Cerebellar cortex (tissue), 1 donor: ENCODE measurements at places on chromosomes 7 and 10.

DNA sequence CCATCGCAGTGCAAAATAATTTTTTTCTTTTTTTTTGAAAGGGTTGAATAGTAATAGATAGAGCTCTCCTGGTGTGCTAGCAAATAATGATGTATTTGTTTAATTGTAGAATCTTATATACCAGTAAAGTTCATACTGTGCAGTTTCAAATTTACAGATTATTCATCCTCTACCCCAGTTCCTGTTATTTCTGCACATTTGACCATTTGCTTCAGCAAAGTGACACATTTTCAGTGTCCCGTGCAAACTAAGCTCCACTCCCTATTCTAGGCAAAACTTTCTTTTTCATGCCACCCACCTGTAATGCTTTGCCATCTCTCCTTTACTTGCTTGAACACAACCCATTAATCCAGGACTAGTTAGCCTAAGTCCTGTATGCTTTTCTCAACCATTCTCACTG lies 43.0 kb downstream of the SHOC2 start:
- no peak for DNase-seq

DNA sequence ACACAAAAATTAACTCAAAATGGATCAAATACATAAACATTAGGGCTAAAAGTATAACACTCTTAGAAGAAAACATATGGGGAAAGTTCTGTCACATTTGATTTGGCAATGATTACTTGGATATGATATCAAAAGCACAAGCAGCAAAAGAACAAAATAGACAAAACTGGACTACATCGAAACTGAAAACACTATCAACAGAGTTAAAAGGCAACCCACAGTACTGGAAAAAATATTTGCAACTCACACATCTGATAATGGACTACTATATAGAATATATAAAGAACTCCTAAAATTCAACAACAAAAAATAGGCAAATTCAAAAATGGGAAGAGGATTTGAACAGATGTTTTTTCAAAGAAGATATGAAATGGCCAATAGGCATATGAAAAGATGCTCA lies 51.0 kb downstream of the COA1 start:
- no peak for DNase-seq

DNA sequence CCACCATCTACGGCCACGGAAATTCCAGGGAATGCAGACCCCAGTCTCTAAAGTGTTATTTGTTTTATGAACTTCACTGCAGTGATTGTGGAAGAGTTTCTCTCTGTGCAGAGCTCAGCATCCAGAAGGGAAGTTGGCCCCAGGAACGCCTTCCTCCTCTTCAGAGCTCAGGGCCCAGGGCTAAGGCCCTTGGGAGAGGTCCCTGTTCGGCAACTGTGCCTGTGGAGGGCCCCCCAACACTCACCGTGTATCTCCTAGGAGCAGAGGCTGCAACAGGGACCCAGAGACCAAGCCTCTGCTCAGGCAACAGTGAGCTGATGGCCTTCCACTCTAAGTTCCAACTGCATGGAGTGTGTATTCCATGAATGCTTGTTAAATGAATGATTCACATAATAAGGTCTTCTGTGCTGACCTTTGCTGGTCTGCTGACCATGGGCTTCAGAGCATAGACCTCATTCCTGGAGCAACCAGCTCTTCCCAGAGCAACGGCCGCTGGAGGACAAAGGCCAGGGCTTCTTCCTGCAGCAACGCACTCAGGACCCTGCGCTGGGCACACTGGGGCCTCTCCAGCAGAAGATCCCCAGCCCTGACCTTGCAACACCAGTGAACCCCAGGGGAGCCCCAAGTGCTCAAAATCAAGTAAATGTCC lies 7.7 kb downstream of the DIP2C start:
- no peak for DNase-seq

GRCh38 chr7:6117533-6117932 lies 86.4 kb downstream of the ANKRD61 start:
- no peak for DNase-seq

DNA sequence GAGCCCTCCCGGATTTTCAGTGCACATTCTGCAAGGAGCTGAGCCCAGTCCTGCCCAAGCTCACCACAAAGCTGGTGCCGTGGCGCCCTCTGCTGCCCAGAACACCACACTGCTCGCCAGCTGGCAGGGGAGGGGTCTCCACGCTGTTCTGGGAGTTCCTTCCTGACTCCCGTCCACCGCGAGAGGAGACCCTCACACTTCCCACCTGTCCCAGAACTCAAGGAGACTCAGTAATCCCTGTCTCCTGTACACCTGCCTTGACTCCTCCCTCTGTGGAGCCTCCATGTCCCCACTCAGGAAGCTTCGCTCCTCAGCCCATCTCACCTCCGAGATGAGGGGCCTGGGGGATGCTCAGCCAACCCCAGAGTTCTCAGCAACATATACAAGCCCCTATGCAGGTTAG lies 11.3 kb downstream of the C10orf105 start:
- peak; percentile 58 for DNase-seq

DNA sequence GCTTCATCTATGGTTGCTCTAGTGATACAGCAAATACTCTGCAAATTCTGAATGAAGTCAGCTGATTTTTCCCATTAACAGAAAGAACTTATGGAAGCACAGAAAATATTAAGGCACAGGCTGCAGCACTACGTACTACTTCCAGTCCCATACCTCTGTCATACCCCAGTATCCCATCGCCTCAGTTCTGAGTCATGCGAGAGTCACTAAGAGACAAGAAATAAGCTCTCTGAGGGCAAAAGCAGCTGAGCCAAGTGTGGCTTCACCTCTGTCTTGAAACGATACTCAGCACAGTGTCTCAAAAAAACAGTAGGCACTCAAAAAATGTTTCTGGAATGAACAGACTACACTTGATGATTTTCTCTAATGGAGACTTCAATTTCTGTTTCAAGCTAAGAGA lies 48.2 kb downstream of the EZH2 start:
- no peak for DNase-seq

- DNase-seq = no peak
Observed at GRCh38 chr10:80253266-80253962, 36.0 kb downstream of the MAT1A start.

GRCh38 chr10:17647326-17647725 lies 3.4 kb downstream of the STAM start:
- DNase-seq = no peak

DNA sequence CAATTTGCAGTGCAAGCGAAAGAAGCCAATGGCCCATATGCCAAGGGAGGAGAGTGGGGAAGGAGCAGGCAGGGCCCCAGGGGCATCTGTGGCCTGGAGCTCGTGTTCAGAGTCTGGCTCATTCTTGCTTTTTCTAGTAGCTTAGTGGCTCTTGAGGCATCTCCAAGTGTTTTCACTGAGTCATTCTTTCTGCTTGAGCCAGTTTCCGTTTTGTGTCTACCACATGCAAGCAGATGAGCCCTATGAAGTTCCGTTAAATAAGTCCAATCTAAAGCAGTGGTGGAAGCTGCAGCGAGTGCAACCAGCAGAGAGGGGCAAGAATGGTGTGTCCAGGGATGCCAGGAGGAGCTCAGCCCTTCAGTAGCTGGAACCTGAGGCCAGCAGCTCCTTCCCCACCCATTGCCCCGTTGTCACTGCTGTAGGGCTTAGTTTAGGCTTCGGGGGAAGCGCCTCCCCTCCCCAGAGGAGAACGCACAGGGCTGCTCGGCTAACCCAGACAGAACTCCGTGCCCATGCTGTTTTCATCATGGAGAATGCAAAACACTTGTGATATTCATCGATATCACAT lies 57.4 kb upstream of the EBF3 start:
- no peak for DNase-seq

- DNase-seq = no peak
Observed at GRCh38 chr7:91846436-91846835, 34.1 kb downstream of the MTERF1 start.

DNA sequence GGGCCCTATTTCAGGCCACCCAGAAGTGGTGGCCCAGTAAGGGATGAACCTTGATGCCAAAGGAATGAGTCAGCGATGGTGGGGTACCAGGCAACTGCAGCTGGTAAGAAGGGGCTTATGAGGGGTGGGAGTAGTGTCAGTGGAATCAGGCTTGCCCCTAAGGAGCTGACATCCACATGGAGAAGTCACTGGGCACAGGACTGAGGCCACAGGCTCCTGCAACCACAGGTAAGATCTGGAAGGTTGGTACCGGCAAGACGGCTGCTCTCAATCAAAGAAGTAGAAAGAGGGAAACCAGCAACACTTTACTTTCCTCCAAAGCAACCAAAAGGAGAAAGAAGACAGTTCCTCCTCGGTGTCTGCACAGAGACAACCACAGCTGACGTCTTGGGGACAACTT lies 2.5 kb downstream of the GCK start:
- no peak for DNase-seq

GRCh38 chr7:130432886-130433285 lies 7.9 kb downstream of the CEP41 start:
- DNase-seq = no peak

- DNase-seq = no peak
Observed at GRCh38 chr7:69448071-69448470, 150.2 kb upstream of the AUTS2 start.

GRCh38 chr7:13821152-13821787 lies 168.2 kb downstream of the ETV1 start:
- DNase-seq = no peak

DNA sequence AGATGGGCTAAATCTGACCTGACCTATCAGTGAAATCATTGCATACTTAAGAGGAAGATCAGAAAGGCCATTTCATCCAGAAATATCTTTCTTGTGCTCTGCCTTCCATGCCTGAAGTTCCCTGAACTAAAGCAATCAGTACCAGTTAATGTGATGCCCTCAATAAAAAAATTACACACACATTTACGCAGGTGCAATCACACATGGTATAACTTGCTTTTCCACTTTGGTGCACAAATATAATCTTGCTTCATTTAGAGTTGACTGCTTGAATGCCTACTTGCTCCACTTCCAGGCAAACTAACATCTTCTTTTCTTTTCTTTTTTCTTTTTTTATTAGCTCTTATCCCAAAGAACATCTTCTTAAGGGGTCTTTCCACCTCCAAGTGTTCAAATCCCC lies 58.3 kb upstream of the KIF5B start:
- DNase-seq = no peak

DNA sequence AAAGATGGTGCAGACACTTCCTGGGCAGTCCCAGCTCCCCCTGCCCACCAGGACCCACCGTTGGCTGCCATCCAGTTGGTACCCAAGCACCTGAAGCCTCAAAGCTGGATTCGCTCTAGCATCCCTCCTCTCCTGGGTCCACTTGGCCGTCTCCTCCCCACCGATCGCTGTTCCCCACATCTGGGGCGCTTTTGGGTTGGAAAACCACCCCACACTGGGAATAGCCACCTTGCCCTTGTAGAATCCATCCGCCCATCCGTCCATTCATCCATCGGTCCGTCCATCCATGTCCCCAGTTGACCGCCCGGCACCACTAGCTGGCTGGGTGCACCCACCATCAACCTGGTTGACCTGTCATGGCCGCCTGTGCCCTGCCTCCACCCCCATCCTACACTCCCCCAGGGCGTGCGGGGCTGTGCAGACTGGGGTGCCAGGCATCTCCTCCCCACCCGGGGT lies 14.5 kb upstream of the LIMK1 start:
- no peak for DNase-seq

- DNase-seq = no peak
Observed at GRCh38 chr10:7365027-7365745, 45.6 kb downstream of the SFMBT2 start.

DNA sequence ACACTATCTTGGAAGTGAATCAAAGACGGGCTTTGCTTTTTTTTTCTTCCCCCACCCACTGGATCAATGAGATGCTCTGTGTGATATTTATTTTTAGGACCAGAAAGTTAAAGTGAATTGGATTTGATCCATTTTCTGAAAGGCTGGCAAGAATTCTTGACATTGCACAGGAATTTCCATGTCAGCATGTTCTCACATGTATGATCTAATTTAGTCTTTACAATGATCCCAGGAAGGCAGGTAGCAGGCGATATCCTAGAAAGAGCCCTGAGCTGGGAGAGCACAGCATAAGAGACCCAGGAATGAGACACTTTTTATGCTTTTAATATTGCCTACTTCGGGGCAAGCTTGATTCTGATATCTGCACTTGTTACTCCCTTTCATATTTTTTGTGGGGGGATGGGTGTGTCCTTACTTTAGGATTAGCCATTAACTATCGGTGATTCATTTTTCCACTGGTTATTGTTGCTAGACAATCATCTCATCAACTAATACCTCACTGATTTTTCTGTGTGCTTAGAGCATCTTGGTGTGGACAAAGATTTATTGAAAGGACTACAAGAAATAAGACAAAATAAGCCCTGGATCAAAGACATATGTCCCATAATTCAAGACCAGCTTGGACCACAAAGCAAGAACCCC lies 58.1 kb downstream of the NRP1 start:
- DNase-seq = no peak

DNA sequence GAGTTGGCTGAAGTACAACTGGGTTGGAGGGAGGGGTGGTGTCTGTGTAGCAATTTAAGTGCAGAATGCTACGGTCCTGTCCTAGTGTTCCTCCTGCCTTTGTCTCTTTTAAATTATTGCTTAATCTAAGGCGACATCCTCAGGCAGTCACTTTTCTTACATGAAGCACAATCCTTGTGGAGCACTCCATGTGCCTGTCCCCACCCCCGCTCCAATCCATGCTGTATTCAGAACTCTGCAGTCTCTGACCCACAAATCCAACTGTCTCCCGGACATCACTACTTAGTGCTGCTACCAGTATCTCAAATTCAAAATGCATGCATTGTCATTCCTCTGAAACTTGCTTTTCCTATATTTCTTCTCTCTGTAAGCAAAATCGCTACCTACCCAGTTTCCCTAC lies 91.4 kb upstream of the FAM133B start:
- DNase-seq = no peak

GRCh38 chr10:44264244-44264643 lies 120.7 kb downstream of the CXCL12 start:
- no peak for DNase-seq

- no peak for DNase-seq
Observed at GRCh38 chr7:84477786-84478478, 283.3 kb upstream of the SEMA3A start.

- DNase-seq = no peak
Observed at GRCh38 chr7:142636751-142637150, 112.5 kb upstream of the PRSS1 start.

GRCh38 chr7:133587903-133588302 lies 335.0 kb downstream of the EXOC4 start:
- DNase-seq = no peak

DNA sequence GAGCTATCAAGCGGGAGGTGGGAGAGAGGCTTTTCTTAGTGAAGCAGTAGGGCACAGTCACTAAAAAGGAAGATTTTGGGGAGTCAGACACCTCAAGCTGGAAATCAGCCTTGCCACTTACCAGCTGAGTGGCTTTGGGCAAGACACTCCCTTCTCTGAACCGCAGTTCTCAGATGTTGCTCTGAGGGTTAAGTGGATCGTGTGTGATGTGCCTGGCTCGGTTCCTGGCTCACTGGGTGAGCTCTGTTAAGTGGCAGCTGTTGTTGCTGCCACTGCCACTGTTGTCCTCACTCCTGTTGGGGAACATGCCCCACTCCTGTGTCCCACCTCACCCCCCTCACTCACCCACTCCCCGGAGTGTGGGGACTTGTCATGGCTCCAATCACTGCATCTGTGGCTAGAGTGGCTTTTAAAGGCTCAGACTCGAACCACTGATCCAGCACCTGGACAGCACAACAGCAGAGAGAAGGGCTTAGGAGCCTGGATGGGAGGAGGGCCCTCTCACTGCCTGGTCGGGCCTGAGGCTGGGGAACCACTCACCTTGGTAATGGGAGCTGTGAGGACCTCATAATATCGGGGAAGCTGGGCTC lies 20.0 kb downstream of the PYROXD2 start:
- DNase-seq = no peak

- peak; percentile 57 for DNase-seq
Observed at GRCh38 chr10:21173802-21174714, 276.9 kb upstream of the NEBL start.
